ENCODE measurements at places on chromosomes 2 and 18. TPM values are rescaled to one million over a fixed set of nuclear protein-coding genes. Genes with fewer than 3 reads are reported as not detected.

Gene GCG
- 0.31 TPM for total RNA-seq

Gene UGT1A6
- total RNA-seq: not detected

Gene SGPP2
- total RNA-seq: not detected

Gene LCT
- not detected for total RNA-seq

Gene PLA2R1
- total RNA-seq: 47.7 TPM

Gene ALPG
- total RNA-seq: not detected

Gene SERPINB13
- not detected for total RNA-seq

Gene GRP
- not detected for total RNA-seq

Gene RNPEPL1
- total RNA-seq: 63.2 TPM

GRCh38 chr2:167537743-167538142 lies 649.5 kb downstream of the XIRP2 start:
- peaks cover 5% of the 10 kb centered on the region for H3K4me1 ChIP-seq
- DNase-seq: no peak
- H3K27me3 ChIP-seq: no peaks in the 10 kb centered on the region
- no peak overlapping the region for H3K27ac ChIP-seq
- H3K4me3 ChIP-seq: no peak overlapping the region
- H3K36me3 ChIP-seq: peaks cover 4% of the 10 kb centered on the region

DNA sequence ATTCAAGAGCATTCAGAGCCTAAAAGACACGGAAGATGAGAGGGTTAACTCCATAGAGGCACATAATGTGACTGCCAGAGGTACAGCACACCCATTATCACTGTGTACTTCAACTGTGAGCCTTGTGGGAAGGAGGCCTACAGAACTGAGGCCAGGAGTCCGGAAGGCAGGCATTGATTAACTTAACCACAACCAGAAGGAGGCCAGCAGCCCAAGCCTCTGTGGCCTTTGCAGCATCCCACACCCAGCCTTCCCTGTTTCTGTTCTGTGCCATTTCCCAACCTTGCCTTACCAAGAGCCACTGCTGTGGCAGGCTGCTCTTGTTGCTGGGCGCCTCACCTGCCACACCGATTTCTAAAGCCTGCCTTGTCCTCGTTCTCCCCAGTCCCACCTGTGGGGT lies 27.2 kb downstream of the SIGLEC15 start:
- no peak for DNase-seq
- no peaks in the 10 kb centered on the region for H3K27me3 ChIP-seq
- no peak overlapping the region for H3K4me3 ChIP-seq

GRCh38 chr2:106085181-106085940 lies 108.7 kb downstream of the UXS1 start:
- no peak overlapping the region for H3K4me3 ChIP-seq
- no peak for DNase-seq
- no peaks in the 10 kb centered on the region for H3K27me3 ChIP-seq
- H3K36me3 ChIP-seq: peaks cover 4% of the 10 kb centered on the region

DNA sequence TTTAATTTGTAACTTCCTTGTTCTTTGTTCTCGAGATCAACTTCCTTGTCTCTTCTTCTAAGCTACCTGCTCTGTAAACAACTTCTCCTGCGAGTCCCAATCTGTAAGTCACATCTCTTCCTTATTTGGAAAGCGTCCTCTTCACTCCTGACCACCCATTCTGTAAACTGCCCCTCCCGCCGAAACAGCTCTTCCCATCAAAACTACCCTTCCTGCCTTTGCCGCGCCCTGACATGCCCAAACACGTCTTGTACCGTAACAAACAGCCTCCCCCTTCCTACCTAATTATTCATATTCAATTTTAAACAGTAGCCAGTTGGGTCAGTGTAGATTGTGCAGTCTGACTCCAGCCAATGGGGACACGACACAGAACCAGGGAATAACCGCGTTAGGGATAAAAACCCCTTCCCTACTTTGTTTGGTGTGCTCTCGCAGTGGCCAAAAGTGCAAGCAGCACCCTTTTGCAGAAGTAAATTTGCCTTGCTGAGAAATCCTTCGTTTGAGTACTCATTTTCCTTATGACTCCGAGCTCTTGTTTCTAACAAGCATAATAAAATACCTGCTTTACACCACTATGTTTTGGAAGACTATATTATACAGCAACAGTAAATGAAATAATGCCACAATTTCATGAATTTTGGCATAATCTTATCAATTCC lies 39.8 kb downstream of the PIAS2 start:
- no peaks in the 10 kb centered on the region for H3K4me1 ChIP-seq
- H3K4me3 ChIP-seq: no peak overlapping the region
- peak overlapping the region; percentile 45 for H3K27ac ChIP-seq
- no peak for DNase-seq

DNA sequence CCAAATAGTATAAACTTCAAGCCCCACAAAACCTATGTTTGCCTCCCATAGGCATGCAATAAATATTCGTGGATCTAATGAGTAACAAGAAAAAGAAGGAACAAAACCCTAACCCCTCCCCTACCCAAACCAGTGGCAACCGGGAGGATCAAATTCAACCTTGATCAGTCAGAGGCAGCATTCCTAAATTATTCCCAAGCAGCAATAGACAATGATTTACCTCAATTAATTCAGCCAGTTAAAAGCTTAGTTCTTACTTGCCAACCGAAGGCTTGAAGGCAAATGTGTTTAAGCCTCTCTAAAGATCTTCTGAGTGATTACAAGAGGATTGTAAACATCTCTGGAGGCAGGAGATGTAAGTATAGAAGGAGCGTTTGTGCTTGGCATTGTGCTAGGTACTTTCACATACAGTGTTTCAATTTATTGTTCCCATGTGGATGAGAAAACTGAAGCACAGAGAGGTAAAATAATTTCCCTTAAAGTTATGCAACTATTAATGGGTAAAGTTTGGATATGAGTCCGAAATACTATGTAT lies 197.7 kb downstream of the MTX2 start:
- no peaks in the 10 kb centered on the region for H3K36me3 ChIP-seq
- DNase-seq: no peak
- H3K4me3 ChIP-seq: no peak overlapping the region
- H3K27me3 ChIP-seq: peaks cover 64% of the 10 kb centered on the region

DNA sequence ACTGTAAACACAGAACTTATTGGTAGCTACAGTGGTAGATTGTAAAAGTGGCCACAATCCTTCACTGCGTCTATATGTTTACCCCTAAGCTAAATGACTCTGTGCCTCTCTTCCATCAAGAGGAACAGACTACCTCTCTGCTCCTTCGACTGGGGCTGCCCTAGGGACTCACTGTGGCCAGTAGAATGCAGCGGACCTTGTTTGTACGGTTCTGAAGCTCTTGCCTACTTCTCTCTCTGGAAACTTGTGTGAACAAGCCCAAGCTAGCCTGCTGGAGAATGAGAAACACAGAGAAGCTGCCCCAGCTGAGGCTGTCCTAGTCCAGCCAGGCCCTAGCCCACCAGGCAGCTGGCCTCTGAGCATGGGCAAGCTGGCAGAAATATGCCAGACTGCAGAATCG lies 140.8 kb upstream of the SLC1A4 start:
- H3K4me3 ChIP-seq: no peak overlapping the region
- H3K27me3 ChIP-seq: peaks cover 2% of the 10 kb centered on the region
- no peaks in the 10 kb centered on the region for H3K36me3 ChIP-seq
- H3K4me1 ChIP-seq: peaks cover 3% of the 10 kb centered on the region

GRCh38 chr2:238939521-238940403 lies 91.9 kb downstream of the TWIST2 start:
- no peaks in the 10 kb centered on the region for H3K4me1 ChIP-seq
- H3K36me3 ChIP-seq: no peaks in the 10 kb centered on the region
- no peak overlapping the region for H3K4me3 ChIP-seq
- H3K27ac ChIP-seq: no peak overlapping the region
- peaks cover 16% of the 10 kb centered on the region for H3K27me3 ChIP-seq

DNA sequence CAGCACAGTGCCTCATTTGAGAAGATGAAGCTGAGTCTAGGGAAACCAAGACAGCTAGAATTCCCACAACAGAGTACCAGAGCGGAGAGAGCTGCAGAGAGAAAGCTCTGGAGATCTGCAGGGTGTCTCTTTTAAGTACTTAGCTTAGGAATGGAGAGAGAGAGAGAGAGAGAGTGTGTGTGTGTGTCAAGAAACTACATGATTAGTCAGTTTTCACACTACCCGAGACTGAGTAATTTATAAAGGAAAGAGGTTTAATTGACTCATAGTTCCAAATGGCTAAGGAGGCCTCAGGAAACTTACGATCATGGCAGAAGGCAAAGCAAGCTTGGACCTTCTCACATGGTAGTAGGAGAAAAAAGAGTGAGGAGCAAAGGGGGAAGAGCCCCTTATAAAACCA lies 64.0 kb downstream of the HIBCH start:
- H3K36me3 ChIP-seq: peaks cover 23% of the 10 kb centered on the region
- H3K4me1 ChIP-seq: peaks cover 8% of the 10 kb centered on the region
- no peaks in the 10 kb centered on the region for H3K27me3 ChIP-seq
- DNase-seq: no peak
- H3K27ac ChIP-seq: no peak overlapping the region

GRCh38 chr2:7430869-7431641 lies 513.8 kb downstream of the RNF144A start:
- DNase-seq: no peak
- H3K27me3 ChIP-seq: peaks cover 25% of the 10 kb centered on the region
- H3K4me1 ChIP-seq: peaks cover 8% of the 10 kb centered on the region

- no peak overlapping the region for H3K4me3 ChIP-seq
- H3K27me3 ChIP-seq: no peaks in the 10 kb centered on the region
- H3K36me3 ChIP-seq: no peaks in the 10 kb centered on the region
- no peak for DNase-seq
Measured at GRCh38 chr2:74708296-74708695, 54.2 kb downstream of the SEMA4F start.

- H3K36me3 ChIP-seq: peaks cover 6% of the 10 kb centered on the region
- no peak overlapping the region for H3K27ac ChIP-seq
- H3K4me3 ChIP-seq: no peak overlapping the region
- DNase-seq: no peak
Measured at GRCh38 chr2:104177179-104177578, 676.7 kb upstream of the POU3F3 start.

DNA sequence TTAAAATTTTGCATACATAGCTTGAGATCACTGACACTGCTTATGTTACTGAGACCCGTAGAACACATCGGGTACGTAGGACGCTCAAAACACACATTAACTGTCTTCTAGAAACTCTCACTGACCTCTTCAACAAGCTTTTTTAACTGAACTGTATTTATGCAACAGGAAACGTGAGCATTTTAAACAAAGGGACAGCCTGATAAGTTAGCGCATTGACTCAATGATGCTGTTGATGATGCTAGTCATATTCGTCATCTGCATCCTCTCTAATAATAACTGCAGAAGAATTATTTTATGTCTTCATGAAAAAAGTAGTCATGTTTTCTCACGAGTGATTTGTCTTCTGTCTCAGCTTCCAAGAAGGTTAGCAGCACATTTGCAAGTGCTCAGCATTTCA lies 824.0 kb downstream of the DCDC2C start:
- no peak for DNase-seq
- no peak overlapping the region for H3K4me3 ChIP-seq
- peaks cover 13% of the 10 kb centered on the region for H3K4me1 ChIP-seq
- no peak overlapping the region for H3K27ac ChIP-seq
- H3K27me3 ChIP-seq: no peaks in the 10 kb centered on the region
- H3K36me3 ChIP-seq: peaks cover 4% of the 10 kb centered on the region

GRCh38 chr2:229300790-229301189 lies 29.7 kb upstream of the PID1 start:
- peaks cover 7% of the 10 kb centered on the region for H3K27me3 ChIP-seq
- H3K4me1 ChIP-seq: no peaks in the 10 kb centered on the region
- H3K27ac ChIP-seq: no peak overlapping the region

DNA sequence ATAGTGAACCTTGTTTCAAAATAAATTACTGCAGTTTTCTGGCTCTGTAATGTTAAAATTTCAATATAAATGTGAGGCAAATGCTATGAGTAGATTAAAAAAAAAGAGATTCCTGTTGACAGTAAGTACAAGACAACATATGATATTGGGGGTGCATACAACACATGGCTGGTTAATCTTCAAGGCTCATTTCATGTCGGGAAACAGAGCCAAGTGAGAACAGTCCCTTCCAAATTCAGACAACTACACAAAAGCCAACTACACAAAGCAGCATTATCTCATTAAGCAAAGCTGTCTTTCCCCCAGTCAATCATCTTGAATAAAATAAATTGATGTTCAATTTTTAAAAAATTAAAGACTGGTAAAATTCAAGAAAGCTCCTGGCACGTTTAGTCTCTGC lies 549.2 kb downstream of the CCDC85A start:
- no peak overlapping the region for H3K4me3 ChIP-seq
- no peaks in the 10 kb centered on the region for H3K27me3 ChIP-seq
- peaks cover 4% of the 10 kb centered on the region for H3K36me3 ChIP-seq
- no peak for DNase-seq
- peaks cover 31% of the 10 kb centered on the region for H3K4me1 ChIP-seq

DNA sequence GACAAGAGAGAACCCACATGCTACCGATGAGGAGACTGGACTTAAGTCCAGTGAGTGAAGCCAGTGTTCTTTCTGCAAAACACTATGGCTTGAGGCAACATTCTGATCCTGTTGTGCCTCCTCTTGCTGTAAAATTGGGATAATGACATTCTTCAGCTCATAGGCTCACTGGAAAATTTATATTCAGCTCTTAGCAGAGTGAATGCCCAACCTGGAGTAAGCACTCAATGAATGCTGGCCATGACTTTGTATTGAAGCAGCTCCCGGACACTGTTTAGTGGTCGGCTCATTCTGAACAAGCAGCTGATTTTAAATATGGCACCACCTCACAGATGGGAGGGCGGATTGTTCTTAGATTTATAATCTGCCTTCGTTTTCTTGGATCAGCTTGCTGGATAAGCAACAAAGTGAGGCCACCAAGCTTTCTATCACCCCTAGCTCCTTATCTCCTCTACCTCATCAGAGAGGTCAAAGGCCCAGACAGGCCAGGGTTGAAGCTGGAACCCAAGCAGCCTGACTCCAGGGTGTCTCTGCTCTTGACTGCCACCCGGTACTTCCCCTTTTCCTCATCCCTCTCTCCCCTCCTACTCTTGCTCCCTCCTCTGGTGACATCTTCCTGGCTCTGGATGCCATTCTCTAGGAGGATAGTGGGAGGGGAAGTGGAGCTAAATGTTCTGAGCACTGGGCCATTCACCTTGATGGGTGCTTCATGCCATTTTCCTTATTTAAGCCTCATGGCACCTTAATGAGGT lies 11.5 kb downstream of the SLC9A4 start:
- H3K4me1 ChIP-seq: peaks cover 18% of the 10 kb centered on the region
- no peak overlapping the region for H3K27ac ChIP-seq
- no peak for DNase-seq

DNA sequence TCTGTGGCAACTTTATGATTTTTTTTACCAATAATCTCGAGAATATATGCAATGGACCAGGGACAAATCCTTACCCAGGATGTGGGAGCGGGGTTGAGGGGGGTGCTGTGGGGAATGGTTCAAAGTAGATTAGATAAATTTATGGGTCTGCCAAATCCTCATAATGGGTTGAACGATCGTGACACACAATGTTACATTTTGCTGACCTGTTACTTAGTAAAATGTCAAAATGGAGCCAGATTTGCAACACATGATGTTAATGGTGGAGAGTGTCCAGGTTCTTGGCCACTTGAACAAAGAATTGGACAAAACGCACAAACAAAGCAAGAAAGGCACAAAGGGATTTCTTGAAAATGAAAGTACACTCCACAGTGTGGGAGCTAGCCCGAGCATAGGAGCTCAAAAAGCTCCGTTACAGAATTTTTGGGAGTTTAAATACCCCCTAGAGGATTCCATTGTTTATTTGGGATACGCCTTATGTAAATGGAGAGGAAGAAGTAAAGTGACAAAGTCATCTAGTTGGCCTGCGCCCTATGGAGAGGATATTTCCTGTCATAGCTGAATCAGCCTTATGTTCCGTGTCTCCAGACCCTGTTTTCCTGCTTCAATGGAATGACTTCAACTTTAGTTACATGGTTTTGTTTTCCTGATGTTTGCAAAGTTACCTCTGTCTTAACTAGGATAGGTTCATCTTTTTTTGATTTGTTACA lies 776.0 kb downstream of the DCC start:
- no peaks in the 10 kb centered on the region for H3K36me3 ChIP-seq
- no peak for DNase-seq
- H3K27ac ChIP-seq: no peak overlapping the region
- H3K4me1 ChIP-seq: no peaks in the 10 kb centered on the region
- H3K27me3 ChIP-seq: peaks cover 2% of the 10 kb centered on the region

Data from chondrocyte (in vitro differentiated cells).